ENCODE measurements at places on chromosomes 16 and 17.

DNA sequence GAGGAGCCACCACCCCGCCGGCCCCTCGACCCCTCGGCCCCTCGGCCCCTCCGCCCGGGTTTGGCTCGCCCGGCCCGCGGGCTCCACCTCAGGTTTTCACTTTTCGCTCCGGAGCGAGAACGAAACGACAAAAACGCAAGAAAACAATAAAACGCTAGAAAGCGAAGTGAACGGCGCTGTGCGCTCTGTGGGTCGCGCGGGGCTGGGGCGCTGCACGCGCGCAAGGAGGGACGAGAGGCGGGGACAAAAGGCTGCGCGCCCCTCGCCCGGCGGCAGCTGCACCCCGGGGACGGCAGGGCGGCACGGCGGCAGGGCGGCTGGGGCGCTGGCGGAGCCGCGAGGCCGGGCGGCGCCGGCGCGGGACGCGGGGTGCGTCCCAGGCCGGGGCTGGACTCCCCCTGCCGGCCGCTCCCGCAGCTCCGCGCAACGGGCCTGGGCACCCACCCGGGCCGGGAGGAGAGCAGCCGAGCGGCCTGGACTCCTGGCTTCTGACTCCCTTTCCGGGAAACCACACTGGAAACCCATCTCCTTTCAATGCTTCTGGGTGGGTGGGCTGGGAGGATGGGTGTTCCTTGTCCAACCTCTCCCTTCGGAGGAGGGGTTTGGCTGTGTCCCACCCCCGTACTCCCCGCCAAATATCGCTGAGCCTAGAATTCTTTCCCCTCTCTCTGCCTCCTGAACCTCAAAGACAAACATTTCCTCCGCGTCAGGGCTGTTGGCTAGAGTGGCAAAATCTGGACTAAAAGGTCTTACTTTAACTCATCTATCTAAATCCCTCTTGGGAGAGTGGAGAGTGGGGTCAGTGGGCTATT is 9.9 kb downstream of the TBX2 start:
- peak; percentile 78 for DNase-seq

DNA sequence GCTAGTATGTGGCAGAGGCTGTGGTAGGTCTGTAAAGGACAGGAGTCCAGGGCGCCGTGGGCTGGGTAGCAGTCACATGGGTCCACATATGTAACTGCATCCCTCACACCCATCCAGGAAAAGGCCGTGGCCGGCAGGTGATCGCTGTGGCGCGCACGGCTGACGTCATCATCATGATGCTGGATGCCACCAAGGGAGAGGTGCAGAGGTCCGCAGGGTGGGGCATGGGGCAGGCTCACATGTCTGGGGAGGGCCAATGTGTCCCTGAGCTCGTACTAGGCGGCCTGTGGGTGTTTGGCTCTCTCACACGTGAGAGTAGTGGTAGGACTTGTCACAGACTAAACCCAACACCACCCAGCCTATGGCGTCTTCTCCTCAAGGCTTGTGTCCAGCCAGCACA is 9.0 kb upstream of the MYO15A start:
- no peak for DNase-seq

DNA sequence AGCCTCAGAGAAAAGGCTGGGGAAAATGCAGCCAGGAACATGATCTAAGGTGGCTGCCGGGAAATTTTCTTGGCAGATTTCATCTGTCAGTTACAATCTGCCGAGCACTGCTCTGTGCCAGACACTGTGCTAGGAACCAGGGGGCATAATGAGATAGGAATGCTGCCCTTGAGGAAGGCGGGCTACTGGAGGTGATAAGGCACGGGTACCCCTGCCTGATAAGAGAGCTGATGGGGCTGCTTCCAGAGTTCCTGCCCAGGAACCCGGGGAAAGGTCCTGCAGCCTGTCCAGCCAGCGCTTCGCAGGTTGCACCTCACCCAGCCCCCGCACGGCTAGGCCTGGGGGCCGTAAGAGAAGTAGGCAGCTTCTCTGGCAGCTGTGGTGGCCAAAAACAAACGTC is 3.1 kb downstream of the SCNN1G start:
- no peak for DNase-seq

GRCh38 chr17:75783069-75783783 is 1.4 kb upstream of the UNK start:
- peak; percentile 64 for DNase-seq

DNA sequence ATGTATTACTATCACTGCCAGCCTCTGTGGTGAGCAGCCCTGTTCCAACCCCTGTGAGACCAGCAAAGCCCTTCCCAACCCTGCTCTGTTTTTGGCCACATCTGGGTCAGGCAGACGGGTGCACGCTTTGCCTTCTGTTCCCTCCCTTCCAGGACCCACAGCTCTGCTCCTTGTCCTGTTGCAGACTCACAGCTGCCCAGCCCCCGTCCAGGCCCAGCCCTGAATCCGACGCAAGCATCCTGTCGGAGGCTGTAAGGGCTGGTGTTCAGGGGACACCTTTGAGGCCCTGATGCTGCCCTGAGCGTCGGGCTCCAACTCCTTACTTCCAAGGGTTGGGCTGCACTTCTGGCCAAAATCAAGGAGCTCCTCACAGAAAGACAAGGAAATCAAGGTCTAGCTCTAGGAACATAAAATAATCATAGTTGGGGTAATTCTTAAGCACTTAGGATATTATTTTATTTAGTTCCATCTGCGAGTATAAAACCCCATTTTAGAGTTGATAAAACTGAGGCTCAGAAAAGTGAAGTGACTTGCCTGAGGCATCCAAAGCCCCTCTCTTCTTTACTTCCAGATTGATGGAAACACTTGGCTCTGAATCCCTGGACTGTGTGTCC is 14.3 kb upstream of the SRCIN1 start:
- no peak for DNase-seq

DNA sequence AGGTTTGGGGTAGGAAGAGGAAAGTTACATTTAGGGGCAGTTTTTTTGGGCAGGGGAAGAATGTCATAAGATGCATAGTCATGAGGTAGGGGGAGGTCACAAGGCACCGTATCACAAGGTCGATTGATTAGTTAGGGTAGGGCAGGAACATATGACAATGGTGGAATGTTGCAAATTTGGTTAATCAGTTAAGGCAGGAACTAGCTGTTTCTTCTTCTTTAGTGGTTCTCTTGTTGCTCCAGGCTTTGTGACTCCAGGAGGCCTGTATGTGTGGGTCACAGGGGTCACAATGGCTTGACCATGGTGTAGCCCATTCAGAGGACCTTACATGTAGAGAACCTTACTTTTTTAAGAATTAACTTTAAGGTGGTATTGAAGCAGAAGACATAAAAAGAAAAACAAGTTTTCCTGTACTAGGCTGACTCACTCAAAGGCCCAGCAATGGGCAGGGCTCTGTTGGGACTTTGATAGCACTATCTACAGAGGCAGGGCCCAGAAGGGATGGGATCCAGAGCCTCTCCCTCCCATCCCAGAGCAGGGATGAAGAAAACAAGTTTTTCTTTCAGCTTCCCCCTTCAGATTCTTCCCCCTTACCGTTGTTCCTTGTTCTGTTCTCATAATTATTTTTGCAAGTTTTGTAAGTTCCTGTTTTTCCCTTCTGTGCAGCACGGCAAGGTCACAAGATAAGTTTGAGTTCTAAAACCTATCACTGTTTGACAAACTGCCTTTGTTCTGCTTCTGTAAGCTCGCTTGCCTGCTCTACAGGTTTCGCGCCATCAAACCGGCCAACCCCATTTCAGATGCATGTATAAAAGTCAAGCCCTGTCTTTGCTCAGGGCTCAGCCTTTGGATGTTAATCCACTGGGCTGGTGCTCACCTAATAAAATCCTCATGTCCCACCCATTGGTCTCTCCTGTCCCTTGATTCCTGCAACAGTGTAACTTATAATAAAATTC is 45.8 kb upstream of the ATF7IP2 start:
- no peak for DNase-seq

DNA sequence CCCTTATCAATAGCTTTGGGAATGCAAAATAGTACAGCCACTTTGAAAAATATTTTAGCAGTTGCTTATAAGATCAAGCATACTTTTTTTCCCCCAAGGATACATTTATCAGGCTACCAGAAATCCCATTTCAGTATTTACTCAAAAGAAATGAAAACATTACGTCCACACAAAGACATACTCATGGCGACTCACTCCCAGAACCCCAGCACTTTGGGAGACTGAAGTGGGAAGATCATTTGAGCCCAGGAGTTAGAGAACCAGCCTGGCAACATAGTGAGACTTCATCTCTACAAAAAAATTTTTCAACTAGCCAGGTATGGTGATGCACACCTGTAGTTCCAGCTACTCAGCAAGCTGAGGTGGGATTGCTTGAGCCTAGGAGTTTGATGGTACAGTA is 5.9 kb downstream of the SKA2 start:
- peak; percentile 57 for DNase-seq

DNA sequence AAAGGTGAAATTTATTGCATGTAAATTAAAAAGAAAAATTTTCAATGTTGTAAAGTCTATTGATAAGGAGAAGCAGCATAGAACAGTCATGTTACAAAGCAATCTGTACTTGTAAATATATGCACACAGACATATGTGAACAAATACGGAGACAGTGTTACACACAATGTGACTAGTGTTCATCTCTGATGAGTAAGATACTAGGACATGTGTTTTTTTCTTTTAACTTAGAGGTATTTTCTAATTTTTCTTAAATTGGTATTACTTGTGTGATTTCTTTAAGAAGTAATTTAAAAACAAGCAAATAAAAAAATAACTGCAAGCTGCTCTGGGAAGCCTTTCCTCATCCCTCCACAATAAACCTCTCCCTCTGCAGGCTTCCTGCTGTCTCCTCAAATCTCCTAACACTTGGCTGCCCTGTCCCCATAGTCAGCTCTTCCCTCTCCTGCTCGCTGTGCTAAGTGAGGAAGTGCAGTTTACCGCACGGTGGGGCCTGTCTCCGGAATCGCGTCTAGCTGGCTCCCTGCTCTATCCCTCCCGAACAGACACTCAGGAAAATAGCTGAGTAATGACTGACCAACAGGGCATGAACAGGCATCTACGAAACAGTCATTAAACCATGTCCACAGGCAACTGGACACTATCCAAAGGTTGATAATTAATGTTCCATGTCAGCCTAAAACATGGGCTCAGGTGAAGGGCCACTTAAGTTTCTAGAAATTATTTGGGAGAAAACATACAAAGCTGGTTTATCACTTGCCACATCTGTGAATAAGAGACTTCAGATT is 35.9 kb downstream of the CMTM4 start:
- DNase-seq: peak; percentile 84

DNA sequence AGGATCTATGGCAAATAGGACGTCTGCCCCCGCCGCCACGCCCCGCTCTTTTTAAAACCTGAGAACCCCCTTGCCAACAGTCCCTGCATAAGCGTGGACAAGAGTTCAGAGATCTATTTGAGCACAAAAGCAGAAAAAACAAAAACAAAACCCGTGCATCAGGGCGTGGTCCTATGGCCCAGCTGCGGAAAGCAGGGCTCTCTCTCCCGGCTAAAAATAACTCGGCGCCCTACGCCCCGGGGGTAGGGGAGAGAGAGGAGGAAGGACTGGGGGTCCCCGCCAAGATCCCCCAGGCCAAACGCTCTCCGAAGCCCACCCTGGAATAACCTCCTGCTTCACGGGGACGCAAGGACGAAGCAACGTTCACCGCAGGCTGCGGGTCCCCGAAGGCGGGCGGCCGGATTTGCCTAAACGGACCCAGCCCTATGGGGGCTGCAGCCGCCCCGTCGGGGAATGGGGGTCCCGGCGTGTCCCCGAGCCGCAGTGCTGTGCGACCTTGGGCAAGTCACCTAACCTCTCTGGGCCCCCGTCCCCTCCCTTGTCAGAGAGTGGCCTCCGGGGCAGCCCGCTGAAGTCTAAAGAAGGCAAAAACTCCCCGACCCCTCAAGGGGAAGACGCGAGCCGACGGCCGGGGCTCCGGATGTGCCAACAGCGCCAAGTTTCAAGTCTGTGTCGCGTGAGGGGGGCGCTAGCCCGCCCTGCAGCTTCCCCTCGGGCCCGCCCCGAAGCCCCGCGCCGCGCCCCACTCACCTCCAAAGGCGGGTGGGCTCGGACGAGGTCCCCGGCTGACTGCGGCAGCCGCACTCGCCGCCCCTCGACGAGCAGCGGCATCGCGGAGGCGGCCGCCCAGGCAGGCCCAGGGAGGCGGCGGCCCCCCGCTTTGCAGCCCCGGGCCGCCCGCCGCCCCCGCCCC is 477 bp downstream of the NTAN1 start:
- DNase-seq: peak; percentile 23

GRCh38 chr16:88570691-88571092 is 489 bp downstream of the ZC3H18 start:
- DNase-seq: no peak

DNA sequence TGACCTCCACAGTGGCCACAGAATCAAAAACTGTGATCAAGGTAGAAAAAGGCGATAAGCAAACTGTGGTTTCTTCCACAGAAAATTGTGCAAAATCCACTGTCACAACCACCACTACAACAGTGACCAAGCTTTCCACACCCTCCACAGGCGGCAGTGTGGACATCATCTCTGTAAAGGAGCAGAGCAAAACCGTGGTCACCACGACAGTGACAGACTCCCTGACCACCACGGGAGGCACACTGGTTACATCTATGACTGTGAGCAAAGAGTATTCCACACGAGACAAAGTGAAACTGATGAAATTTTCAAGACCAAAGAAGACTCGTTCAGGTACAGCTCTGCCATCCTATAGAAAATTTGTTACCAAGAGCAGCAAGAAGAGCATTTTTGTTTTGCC is 83.6 kb downstream of the C17orf58 start:
- no peak for DNase-seq

GRCh38 chr16:31696968-31697743 is 169.5 kb downstream of the AHSP start:
- peak; percentile 53 for DNase-seq

- no peak for DNase-seq
These were observed 1.4 kb downstream of the NT5M start for GRCh38 chr17:17304521-17304985.

DNA sequence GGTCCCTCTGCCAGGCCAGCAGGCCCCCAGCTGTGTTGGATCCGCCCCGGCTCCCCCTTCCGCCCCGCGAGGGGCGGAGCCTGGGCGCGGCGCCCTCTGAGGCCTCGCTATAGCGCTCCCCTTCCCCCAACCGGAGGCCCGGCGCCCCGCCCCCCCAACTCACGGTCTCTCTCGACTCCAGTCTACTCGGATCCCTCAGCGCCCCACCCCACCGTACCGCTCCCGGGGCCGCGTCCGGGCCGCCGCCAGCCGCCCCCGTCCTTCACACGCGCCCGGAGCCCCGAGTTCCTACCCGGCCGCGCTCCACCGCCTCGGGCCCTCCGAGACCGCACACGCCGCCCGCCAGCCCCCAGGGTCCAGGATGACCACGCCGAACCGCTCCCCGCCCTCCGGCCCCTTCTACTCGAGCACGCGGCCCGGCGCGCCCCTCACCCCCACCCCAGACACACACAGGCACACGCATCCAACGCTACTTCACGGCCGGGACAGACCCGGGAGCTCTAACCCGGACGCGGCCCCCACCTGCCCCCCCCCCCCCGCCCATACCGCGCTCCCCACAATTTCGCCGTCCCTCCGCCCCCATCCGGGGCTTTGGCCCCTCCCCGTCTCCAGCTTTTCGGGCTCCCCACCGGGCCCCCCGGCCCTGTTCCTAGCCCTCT is 1.4 kb downstream of the PHF23 start:
- peak; percentile 46 for DNase-seq

Data from IMR-90 (cell line).